CMK (cell line): ENCODE measurements at places on chromosomes 3 and 15.

GRCh38 chr3:66618066-66618465 lies 117.2 kb upstream of the LRIG1 start:
- no peak for DNase-seq

GRCh38 chr3:36416599-36416998 lies 36.3 kb downstream of the STAC start:
- DNase-seq = no peak

DNA sequence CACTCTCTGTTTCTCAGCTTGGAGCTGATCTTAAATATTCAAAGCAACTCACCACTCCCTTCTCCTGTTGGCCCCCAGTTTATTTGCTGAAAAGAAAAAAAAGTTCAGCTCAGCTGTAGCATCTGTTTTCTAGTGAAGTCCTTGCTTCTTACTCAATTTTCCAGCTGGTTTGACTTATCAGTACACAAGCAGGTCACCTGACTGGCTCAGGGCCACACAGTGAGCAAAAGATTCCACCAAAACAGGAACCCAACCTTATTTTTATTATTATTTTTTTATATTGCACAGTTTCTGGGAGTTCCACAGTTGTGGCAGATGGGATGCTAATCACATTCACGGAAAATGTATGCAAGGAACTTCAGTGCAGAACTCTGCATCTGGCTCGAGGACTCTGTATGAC lies 390.7 kb upstream of the RGMA start:
- DNase-seq = no peak

DNA sequence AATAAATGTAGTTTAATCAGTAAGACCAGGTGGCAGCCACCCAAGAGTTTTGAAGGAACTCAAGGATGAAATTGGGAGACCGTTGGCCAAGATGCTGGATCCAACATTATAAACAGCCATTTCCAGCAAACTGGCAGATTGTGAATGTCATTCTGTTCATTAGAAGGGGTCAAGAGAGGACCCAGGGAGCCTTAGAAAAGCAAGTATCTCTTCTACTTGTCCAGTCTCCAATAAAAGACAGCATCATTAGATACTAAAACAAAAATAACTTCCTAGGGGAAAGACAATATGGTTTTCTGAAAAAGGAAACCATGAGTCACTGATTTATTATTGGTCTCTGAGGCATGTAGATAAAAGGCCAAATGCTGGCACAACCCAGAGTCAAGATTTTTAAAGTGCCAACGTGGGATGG lies 67.9 kb downstream of the GADL1 start:
- DNase-seq = no peak

- no peak for DNase-seq
Observed at GRCh38 chr15:29842290-29842689, 20.0 kb upstream of the TJP1 start.

- no peak for DNase-seq
Observed at GRCh38 chr3:65796676-65797075, 242.0 kb downstream of the MAGI1 start.

DNA sequence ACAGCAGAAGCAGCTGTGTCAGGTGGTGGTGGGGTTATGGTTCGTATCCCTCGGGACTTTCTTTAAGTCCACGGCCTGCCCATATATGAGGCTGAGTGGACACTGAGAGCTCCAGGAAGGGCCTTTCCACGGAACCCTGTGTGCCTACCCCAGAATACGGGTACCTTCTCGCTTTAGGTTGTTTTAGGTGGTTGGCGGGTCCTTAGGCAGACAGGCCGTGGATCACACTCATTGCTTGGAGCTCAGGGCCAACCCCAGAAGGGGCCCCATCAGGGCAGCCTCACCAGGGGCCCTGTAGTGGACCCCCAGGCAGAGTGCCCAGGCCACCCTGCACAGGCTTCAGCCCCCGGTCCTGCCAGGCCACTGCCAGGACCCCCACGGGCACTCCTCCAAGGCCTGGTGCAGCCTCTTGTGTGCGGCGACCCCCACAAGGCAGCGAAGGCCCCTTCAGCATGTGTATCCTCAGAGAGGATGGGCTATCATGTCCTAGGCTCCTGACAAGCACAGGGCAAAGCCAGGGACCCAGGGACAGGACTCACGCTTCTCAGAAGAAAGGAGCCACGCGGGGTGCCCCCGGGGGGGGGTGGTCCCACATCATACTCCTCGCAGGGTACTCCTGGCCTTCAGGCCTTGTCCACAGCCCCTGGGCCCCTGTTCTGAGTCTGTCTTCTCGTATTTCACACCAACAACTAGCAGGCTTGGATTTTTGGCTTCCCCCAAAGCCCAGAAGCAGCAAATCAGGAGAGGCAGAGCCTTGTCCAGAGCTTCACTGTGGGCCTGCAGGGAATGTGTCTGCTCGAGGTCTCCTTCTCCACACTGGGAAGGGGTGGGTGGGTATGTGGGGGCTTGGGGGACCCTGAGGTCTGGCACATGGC lies 93.4 kb downstream of the LRRK1 start:
- DNase-seq = no peak

DNA sequence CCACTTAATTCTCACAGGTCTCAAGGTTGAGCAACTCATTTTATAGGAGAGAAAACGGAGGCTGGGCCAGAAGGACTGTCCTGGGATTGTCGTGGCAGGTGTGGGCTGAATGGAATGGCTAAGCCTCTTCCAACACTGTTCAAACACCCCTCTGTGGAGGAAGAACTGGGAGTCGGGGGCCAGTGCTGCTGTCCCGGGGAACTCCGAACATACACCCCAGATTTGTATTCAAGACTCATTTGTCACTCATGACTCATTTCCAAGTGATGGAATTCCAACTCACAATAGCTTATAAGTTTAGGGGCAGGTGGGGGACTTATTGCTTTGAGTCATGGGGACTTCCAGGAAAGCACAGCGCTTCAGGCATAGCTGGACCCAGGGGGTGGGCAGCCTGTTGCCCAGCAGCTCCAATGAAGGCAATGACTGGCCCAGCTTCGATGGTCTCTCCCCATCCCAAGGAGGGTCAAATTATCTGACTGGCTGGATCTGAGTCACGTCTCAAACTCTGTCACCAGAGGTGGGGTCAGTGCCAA lies 72.5 kb downstream of the TM2D3 start:
- DNase-seq = no peak

GRCh38 chr3:72099326-72100079 lies 314.6 kb upstream of the PROK2 start:
- no peak for DNase-seq

- no peak for DNase-seq
Observed at GRCh38 chr15:27746401-27746955, 352.6 kb downstream of the OCA2 start.

- DNase-seq = no peak
Observed at GRCh38 chr3:13206799-13207577, 133.8 kb upstream of the IQSEC1 start.

- no peak for DNase-seq
Observed at GRCh38 chr15:92941668-92942067, 41.5 kb downstream of the CHD2 start.

GRCh38 chr15:71812966-71813722 lies 2.8 kb downstream of the NR2E3 start:
- DNase-seq = no peak

- DNase-seq = peak; percentile 25
Observed at GRCh38 chr3:14680716-14681115, 5.8 kb downstream of the C3orf20 start.

DNA sequence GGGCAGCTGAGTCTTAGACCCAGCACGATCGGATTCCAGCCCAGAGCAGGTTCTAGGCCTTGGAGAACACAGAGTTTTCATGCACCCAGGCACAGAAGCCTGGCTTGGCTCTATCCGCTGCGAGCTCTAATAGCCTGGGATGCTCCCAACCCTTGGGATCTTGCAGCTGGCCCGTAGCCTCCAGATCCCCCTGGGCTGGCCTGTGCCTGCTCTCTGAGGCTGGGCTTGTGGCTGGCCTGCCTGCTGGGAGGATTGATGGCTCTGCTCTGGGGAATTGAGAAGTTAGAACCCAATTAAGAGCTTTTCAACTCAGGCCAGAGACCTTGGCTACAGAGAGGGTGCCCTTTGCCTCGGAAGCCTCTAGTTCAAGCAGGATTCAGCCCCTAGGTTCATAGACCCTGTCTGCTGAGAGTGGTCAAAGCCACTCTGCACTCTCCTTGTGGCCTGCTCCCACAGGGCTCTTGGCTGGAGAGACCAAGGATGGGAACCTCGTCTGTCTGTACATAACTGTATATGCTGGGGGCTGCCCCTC lies 64.4 kb downstream of the MAGEF1 start:
- no peak for DNase-seq

- DNase-seq = no peak
Observed at GRCh38 chr3:194046995-194047645, 88.8 kb upstream of the HES1 start.

GRCh38 chr15:56835718-56836171 lies 82.7 kb upstream of the TCF12 start:
- DNase-seq = no peak

GRCh38 chr3:69273896-69274295 lies 112.0 kb downstream of the FRMD4B start:
- DNase-seq = no peak

DNA sequence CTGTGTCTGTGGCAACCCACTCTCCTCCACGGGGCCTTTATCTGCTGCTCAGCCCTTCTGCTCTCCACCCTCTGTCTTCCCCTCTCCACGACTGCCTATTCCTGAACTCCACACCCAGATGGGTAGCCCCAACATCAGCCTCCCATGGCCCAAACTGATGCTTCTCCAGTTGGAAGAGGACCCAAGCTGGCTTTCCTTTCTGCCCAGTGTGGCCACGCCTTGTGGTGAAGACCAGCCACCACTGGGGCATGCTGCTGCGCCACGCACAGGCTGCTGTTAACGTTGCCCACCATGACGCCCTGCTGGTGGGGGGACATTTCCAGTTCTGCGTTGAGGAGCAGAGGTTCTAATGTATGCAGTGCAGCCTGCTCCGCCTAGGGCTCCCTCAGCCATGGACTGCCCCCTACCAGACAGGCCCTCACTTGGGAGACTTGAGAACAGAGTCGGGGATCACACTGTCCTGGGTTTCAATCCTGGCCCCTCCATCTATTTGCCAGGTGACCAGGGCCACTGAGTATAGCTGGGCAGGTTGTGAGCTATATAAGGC lies 26.9 kb downstream of the CFAP100 start:
- no peak for DNase-seq

- no peak for DNase-seq
Observed at GRCh38 chr3:179613807-179614206, 9.2 kb downstream of the NDUFB5 start.

DNA sequence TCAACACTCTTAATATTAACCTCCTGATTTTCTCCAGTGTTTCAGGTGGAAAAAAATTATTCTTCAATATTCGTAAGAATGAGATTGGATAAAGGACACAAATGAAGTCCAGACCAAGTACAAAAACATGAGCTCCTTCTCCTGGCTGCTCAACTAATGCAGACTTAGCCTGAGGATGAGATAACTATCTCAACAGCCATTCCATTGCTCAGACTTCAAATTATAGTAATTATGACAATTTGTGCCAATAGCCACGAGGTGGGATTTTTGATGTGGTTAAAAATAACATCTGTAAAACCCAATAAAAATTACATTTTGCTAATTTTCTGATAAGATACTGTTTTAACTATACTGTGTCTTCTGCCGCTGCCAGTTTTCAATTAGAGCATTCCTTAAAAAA lies 323.6 kb downstream of the SOX2 start:
- DNase-seq = no peak

GRCh38 chr3:108538083-108538482 lies 27.7 kb upstream of the MYH15 start:
- DNase-seq = no peak

DNA sequence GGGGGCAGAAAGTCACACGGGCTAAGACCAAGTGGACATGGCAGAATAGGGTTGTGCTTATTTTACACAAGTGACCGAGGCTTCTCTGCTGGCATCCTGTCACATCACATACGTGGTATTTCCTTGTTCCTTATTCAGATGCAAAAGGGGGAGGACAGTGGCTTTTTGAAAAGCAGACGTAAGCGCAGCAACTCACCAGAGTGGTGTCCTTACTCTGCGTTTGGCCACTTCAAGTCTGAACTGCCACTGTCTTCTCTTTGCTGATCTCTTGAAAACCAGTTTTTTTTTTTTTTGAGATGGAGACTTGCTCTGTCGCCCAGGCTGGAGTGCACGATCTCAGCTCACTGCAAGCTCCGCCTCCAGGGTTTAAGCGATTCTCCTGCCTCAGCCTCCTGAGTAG lies 113.2 kb downstream of the SOX2 start:
- no peak for DNase-seq

GRCh38 chr3:39149498-39150147 lies 3.8 kb downstream of the CSRNP1 start:
- no peak for DNase-seq

DNA sequence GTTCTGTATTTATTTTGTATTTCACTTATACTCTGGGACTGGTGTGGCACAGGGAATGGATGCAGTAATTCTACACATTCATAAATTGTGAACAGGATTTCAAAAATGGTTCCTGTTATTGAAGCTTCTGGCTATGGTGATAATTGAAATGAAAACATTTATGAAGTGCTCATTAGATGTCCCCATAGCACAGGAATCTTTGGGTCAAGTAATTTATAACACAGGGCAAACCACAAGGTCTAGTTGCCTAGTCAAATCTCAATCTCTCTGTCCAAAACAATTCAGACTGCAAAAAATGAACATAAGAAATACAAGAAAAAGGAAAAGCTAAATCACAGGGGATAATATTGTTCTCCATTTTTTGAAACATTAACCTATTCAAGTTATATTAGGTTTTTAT lies 117.5 kb upstream of the PTPRG start:
- no peak for DNase-seq

GRCh38 chr15:78023865-78024518 lies 53.5 kb downstream of the TBC1D2B start:
- DNase-seq = no peak

- no peak for DNase-seq
Observed at GRCh38 chr3:59306436-59306835, 256.6 kb upstream of the CFAP20DC start.

DNA sequence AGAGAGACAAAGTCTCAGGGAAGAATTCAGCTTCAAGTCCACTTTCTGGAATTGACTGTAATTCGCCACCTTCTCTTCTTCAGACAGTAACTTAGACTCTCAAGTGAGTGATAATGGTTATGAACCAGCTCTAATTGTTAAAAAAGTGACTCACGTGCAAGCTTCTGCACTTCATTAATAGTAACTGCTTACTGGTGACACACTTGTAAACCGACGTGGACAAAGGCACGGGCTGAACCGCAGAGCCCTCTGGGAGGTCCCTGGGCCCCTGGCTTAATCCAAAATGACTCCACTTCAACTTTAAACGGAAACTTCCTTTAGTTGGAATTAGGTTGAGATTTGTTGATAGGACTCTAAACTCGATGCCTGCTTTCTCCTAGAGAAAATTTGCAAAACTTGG lies 17.0 kb downstream of the MUC4 start:
- no peak for DNase-seq

DNA sequence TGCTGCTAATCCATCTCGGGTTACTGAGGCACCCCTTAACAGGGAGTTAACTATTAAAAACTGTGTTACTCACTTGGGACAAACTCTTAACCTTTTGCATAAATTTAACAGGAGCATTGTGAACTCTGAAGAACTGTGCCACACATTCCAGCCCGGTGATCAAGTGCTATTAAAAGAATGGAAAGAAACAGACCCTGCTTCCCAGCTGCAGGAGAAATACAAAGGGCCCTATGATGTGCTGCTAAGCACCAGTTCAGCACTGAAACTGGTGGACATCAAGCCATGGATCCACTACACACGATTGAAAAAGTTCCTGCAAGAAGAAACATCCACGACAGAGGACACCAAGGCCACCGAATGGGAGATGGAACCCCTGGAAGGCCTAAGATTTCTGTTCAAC lies 114.7 kb upstream of the PLCL2 start:
- no peak for DNase-seq
